Tibial nerve (tissue), 4 donors: ENCODE measurements at places on chromosomes 2 and 18.

DNA sequence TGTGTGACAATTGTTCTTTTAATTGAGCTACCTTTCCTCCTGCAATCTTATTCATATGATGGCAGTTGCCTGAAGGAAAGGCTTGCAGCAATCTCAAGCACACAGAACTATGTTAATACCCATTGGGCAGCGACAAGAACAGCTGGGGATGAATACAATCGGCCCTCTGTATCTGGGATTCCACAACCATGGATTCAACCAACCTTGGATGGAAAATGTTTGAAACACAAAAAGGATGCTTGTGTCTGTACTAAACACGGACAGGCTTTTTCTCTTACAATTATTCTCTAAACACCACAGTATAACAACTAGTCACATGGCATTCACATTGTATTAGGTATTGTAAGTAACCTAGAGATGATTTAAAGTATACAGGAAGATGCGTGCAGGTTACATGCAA, 256.1 kb upstream of the SIX2 start:
- no peak for DNase-seq

GRCh38 chr2:225602205-225602604, 202.7 kb downstream of the NYAP2 start:
- no peak for DNase-seq

DNA sequence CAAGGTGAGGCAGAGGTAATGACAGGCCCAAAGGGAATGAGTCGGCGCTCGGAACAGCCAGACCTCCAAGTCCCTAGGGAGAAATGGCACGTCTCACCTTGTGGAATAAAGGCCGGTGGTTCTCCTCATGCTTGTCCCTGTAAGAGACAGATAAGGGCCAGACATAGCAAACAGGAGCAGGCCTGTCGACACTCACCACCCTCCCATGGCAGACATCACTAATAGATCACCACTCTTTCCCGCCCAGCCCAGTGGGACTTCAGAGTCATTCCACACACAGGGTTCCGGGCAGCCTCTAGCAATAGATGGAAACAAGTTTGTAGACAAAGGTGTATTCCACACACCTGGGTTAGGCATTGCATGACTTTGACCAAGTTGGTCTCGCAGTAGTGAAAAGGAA, 6.3 kb downstream of the DNPEP start:
- DNase-seq = no peak

GRCh38 chr2:191713837-191714236, 35.9 kb downstream of the NABP1 start:
- DNase-seq = no peak

DNA sequence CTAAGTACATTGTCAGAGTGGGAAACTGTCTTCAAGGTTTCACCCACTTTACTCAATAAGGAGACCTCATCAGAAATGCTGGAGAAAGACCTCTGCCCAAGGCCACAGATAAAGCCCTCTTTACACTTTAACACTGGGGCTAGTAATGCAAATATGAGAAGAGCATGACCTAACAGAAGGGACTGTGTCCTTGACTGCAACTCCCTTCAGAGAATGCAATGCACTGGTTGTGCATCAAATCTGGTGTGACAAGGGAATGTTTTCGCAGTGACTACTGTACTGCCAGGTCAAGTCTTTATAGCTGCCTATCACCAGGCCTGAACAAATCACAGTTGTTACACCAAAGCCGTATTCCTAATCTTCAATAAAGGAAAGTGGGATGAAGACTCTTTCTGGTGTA, 28.6 kb downstream of the CDH19 start:
- no peak for DNase-seq

- no peak for DNase-seq
These were observed 264.2 kb upstream of the EPAS1 start for GRCh38 chr2:46032996-46033395.

DNA sequence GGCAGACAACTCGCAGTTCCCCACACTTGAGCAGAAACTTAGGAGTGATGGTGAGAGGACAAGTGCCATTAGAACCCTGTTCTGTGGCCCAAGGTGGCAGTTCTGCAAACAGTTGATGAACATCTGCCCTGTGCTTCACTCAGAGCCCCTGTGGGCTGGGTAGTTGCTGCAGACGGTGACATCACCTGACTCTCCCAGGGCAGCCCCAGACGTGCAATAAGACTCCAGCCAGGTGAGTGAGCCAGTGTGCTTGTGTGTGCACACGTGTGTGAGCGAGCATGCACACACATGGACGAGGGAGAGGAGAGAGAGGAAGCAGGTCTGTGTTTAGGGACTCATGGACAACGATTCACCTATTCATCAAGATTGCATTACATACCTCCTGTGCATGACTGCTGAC, 136.0 kb upstream of the GLI2 start:
- no peak for DNase-seq

GRCh38 chr2:224085811-224086210, 46.7 kb upstream of the SERPINE2 start:
- DNase-seq = no peak

DNA sequence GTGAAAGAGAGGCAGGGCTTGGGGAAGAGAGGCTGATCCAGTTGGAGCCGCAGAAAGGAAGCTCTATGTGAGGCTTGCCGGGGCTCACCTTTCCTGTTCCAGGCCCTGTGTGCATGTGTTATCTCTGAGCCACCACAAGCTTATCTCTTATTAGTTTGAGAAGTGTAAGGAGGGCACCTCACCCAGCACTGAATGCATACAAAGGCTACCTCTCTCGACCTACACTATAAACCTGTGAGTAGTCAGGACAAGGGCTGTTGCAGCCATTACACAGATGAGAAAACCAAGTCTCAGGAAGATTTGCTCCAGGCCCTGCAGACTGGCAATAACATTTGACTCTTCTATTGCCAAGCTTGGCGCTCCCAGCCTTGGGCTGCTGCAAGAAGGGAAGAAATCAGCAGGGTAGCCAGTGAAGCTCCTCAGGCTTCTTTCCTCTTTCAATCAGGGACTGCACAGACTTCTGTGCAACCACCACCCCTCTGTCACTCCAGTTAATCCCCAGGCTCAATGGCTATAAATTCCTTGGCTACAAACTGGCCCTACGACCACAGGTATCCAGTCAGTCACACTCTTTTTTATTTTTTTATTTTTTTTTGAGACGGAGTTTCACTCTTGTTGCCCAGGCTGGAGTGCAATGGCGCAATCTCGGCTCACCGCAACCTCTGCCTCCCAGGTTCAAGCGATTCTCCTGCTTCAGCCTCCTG, 73.8 kb downstream of the CLHC1 start:
- DNase-seq = no peak

DNA sequence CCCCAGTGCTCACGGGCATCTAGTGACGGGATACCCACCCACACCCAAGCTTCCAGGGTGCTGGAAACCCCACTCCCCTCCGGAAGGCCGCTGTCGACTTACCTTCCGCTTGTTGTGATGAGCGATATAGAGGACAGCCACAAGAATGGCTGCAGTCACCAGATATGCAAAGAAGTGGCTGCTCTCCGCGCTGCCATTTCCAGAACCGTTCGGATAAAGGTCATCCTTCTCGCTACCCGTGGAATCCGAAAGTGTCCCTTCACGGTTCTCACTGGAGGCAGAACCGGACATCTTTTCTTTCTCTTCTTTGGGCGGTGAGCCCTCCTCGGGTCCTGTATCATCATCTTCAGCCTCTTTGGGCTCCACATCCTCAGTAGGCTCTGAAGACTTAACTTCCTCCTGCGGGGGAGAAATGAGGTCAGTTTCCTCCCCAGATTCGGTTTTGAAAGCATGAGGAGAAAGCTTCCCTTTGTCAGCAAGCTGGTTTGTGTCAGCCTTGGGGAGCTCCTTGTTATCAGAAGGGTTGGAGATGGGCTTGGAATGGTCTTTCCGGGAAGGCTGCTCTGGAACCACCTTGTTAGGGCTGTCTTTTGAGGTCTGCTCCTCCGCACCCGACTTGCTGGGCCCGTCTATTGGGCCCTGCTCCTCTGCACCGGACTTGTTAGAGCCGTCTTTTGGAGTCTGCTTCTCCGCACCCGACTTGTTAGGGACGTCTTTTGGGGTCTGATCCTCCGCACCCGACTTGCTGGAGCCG, 1.2 kb downstream of the TGOLN2 start:
- no peak for DNase-seq

DNA sequence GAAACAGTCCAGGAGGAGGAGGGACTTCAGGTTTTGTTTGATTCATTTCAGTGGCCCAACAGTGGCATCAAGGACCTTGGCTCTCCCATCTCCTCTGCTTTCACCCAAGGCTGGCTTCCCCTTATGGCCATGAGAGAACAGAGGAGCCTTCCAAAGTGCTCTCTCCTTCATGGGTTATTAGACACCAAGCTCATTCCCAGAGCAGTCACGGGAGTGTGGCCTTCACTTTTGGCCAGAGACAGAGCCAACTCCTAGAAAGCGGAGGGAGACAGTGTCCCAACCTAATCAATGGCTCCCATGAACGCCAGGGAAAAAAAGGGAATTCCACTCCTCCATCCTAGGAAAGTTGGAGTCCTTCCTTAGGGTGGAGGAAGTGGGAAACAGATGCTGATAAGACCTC, 871 bp upstream of the DUSP28 start:
- DNase-seq = no peak

DNA sequence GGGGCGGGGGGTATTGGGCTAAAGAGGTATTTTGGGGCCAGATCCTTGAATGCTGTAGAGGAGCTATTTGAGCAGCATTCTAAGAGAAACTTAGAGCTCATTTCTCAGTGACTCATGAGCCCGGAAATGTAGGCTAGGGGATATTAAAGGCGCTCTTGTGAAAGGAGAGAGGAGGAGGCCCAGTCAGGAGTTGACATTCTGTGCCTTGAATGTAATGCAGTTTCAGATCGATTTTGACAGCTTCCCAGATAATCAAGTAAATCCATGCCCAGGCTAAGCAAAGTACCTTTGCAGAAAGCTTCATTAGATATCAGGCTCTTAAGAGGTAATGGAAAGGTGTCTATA, 1.5 kb downstream of the CAB39 start:
- no peak for DNase-seq

DNA sequence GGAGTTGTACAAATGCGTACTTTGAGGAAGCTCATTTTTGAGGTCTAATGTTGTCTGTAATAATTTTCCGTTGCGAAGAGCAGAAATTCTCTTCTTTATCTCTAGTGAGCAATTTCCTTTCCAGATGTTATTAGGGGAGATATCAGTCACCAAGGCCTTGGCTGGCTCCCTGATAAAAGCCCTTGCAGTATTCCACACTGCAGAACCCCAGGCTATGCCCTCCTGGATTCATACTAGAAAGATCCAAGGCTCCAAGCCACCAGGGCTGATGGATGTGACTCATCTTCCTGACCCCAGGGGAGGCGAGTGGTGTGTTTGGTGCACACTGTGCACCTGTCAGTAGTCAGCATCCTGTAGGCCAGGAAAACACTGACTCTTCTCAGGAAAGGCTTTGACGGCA, 34.7 kb downstream of the INO80C start:
- no peak for DNase-seq

DNA sequence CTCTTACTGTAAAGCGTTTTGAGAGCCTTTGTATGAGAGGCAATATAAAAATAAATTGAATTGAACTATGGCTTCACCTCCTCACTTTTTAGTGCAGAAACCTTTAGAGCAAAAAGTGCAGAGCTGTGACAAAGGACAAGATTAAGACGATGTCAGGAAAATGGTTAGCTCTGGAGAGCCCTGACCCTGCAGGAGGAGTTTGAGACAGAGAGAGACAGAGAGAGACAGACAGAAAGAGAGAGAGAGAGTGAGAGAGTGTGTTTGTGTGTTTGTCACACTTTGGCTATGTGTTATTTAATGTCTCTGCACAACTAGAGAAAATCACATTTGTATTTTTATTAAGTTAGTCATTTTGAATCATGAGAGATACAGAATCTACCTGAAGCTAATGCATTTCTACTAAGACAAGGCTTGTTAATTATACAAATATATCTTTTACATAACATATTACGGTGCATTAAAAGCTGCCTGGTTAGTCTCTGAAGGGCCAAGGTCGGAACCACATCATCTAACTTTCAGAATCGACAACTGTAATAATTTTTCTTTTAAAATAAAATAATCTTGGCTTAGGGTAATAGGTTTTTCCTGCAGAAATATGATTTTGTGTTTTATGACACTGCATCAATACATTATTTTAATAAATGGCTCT, 423.5 kb upstream of the ZEB2 start:
- DNase-seq = no peak

DNA sequence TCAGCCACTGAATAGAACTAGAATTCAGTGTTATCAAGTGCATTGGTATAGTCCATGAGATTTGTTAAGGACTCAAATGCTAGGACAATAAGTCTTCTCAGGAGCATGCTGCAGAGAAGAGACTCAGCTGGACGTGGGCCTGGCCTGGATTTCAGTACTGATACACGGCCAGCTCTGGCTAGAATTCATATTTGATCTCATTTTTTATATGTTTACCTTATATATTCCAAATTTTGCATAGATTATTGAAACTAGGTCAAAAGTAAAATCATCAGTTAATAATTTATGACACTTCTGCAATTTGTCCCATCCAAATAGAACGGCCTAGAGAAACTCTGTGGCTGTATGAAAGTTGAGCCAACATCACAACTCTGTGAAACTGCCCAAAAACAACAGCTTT, 262.0 kb downstream of the DLGAP1 start:
- DNase-seq = no peak

DNA sequence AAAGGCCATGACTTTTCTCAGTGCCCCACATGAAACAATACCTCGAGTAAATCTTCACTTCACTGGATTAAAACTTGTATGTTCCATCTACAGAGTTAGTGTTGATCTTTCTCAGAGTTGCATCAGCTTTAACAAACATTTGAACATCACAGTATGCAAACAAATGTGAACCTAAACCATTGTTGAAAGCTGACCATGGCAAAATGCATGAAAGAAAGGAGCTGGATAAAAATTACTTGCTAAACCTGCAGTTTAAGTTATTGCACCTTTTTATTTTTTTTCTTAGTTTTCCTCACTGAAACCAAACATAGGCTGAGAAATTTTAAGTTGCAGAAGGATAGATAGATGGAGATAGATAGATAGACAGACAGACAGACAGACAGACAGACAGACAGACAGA, 107.2 kb upstream of the UGP2 start:
- no peak for DNase-seq

DNA sequence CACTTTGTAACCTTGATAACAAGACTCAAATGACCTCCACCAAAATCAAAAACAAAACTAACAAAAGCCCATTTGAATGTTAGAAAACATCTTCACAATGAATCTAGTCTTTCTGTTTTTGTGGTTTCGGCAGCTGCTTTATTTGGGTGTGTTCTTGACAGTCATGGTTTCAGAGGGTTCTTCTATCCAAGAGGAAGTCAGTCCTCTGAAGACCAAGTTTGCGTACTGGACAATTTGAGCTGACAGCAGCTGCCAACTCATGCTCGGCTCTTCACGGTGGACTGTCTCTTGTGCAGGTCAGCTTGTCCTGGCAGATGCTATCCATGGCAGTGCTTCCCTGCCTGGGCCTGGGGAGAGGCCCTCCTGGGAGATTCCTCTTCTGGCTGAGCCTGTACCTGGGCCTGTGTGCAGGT, 91.0 kb downstream of the TMEM17 start:
- DNase-seq = no peak

- DNase-seq = no peak
These were observed 336.6 kb downstream of the EN1 start for GRCh38 chr2:118510807-118511206.
